H4 (cell line): ENCODE measurements at places on chromosomes 16 and 17. TPM values are rescaled to one million over a fixed set of nuclear protein-coding genes. Genes with fewer than 3 reads are reported as not detected.

The OR4D1 gene
- 0.02 TPM in 1 of 2 replicates, not detected in the other for total RNA-seq

The GRB7 gene
- total RNA-seq = 0.41 TPM in 1 of 2 replicates, not detected in the other

The SLC6A4 gene
- total RNA-seq = not detected in 2 replicates

- DNase-seq = no peak
Measured at GRCh38 chr17:73010414-73010813, 82.1 kb downstream of the SLC39A11 start.

- no peak for DNase-seq
Measured at GRCh38 chr16:8402981-8403843, 187.1 kb downstream of the TMEM114 start.

DNA sequence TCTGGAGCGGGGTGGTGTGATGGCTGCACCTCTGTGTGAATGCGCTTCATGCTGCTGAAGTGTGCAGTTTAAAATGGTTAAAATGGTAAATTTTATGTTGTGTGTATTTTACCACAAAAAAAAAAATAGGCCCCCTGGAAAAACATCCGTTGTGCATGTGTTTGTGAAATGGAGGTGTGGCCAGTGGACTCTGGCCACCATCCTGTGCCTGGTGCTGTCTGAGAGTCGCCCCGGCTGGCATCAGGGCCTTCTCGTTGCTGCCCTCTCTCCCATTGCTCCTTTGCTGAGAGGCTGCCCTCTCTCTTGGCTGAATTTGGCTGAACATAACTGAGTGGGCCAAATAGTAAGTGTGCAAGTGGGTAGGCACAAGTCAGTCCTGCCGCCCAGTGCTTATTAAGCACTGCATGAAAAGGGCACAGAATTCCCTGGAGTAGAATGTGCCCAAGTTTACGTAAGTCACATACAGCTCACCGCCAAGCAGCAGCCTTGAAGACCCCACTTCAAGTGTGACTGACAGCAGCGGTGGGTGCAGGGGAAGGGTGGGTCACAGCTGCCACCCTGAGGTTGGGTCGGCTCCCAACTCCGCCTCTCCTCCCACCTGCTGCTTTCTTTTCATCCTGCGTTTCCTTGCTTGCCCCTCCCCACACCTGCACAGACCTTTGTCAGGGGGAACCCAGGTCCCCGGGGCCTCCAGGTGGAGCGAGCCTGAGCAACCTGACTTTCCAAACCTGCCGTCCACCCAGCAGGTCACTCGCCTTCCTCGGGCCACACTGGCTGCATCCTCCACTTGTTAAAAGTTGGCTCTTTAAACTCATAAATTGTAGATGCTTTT lies 46.8 kb downstream of the FOXK2 start:
- no peak for DNase-seq
